Left lung (tissue), 14 donors: ENCODE measurements at places on chromosomes 2 and 18. TPM values are rescaled to one million over a fixed set of nuclear protein-coding genes. Genes with fewer than 3 reads are reported as not detected.

GRCh38 chr2:21449881-21450280 lies 326.1 kb downstream of the TDRD15 start:
- no peak for DNase-seq

GRCh38 chr2:48471048-48471474 lies 58.9 kb upstream of the STON1 start:
- DNase-seq = peak; percentile 76

The FAM124B gene
- 1.8 TPM for total RNA-seq

DNA sequence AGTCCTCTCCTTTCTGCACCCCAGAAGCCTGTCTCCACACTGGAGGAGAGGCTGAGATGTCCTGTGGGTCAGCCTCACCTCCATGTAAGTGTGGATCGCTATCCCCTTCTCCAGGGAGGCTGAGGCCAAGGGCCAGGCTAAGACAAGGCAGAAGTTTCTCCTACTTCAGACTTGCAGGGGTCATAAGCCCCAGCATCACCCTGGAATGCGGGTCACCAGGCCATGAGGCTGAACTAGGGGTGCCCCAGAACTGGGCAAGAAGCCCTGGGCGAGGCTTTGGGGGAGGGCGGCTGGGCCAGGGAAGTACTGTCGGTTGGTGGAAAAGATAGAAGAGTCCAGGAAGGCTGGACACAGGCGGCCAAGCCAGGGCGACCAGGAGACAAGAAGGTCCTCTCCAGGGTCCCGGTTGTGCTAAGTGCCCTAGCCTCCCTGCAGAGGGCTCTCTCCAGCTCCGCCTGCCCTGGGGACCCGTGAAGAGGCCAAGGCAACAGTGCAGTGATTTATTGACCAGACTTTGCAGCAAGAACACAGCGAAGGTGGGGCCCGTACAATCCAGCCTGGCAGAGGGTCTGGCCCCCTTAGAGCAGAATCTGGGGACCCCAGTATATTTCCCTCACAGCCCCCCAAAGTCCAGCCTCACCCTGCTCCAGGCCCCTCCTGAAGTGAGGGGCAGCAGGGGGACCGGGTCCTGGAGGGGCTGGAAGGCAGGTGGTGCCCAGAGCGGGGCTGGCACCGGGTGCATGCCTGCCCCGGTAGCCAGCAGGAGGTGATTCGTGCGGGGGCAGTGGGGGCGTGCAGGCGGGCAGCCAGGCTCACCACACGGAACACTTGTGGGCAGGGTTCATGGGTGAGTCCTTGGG lies 8.1 kb downstream of the ECEL1 start:
- no peak for DNase-seq

- DNase-seq = no peak
These were observed 56.7 kb downstream of the ADI1 start for GRCh38 chr2:3462493-3463104.

DNA sequence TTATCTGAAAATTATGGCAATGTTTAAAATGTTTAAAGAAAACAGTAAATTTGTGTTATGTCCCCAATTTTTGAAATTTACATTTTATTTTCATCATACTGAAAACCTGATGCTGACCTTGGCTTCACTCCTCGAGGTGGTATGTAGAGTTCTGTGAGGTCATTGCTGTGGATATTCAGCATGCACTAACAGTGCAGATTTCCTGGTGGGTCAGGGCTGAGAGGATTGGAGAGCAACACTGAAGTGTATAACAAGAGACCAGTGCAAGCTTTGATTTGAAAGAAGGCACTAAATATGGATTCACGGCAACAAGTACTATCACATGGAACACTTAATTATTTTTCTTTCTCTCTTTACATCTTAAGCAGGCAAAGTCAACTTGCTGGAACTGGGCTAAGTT lies 134.1 kb downstream of the SLC8A1 start:
- DNase-seq = no peak
